Urinary bladder (tissue), 4 donors: ENCODE measurements at places on chromosomes 4 and X. TPM values are rescaled to one million over a fixed set of nuclear protein-coding genes. Genes with fewer than 3 reads are reported as not detected.

GRCh38 chr4:160044693-160045092 lies 941.8 kb downstream of the RAPGEF2 start:
- no peak for DNase-seq

TRIM61 gene
- total RNA-seq: 3.6 TPM

FAM200B gene
- 42.8 TPM for total RNA-seq

AFM gene
- not detected for total RNA-seq

SYTL4 gene
- 18.5 TPM for total RNA-seq
